ENCODE measurements at places on chromosomes 7 and 10.

GRCh38 chr10:30562787-30563186 lies 66.8 kb downstream of the LYZL2 start:
- peak; percentile 27 for DNase-seq

- peak; percentile 28 for DNase-seq
These were observed 57.2 kb downstream of the MGAM2 start for GRCh38 chr7:142168746-142169145.

- peak; percentile 57 for DNase-seq
These were observed 83.4 kb upstream of the ODAD2 start for GRCh38 chr10:28082316-28082715.

DNA sequence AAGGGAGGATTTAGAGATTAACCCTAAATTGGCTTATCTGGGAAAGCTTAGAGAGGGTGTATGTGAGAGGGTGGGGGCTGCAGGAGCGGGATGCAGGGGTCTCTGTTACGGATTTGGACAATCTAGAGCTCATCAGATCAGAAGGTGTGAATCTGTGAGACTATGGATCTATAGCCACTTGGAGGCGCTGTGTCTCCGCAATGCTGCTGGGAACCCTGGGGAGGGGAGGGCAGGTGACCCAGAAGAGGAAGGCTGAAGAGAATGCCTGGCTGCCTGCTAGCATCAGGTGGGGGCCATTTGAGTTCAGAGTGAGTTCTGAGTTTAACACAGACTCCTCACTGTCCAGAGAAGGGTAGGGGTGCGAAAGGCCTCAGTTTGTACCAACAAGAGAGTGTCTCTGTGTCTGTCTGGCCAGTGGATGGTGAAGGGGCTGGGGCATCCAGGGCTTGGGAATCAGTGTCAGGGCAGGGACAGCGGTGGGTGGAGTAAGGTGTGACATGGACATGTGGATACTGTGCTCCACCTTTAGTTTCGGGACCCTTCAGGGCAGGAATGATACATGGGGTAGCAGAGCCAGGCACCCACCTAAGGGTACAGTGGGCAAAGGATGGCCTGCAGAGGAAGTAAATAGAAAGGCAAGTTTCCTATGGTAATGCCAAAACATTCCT lies 187.3 kb upstream of the PRSS58 start:
- no peak for DNase-seq

DNA sequence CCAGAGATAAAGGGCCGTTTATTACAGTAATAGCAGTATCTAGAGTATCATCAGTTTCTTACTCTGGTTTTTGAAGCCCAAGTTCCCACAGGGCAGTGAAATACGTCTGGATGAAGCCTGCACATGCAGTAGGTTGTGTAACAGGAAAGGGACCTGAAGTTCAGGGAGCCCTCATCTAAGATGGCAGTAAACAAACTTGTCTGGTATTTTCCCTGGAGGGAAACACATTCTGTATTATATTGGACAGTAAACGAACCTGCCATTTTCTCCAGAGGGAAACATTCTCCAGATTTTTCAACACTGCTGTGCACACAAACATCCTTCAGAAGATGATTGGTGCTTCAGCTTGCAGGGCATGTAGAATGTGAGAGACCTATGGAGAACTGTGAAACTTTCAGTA lies 189.9 kb downstream of the TFEC start:
- no peak for DNase-seq

DNA sequence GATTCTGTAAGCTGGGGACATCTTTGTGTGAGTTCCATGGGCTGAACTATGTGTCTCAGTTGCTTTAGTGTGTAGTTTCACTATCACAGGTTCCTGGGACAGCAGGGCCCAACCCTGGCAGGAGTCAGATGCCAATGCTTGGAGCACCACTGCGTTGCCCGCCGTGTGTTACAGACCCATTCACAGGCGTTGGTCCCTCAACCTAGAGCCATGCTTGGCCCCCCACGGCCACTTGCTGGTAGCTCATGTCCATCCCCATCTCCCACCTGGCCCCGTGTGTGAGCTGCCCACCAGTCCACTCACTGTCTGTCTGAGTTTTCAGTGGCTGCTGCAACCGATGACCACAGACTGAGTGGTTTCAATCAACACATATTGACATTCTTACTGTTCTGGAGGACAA lies 546.9 kb downstream of the TCERG1L start:
- DNase-seq: no peak

- no peak for DNase-seq
These were observed 14.8 kb upstream of the ZNF485 start for GRCh38 chr10:43591303-43591904.

DNA sequence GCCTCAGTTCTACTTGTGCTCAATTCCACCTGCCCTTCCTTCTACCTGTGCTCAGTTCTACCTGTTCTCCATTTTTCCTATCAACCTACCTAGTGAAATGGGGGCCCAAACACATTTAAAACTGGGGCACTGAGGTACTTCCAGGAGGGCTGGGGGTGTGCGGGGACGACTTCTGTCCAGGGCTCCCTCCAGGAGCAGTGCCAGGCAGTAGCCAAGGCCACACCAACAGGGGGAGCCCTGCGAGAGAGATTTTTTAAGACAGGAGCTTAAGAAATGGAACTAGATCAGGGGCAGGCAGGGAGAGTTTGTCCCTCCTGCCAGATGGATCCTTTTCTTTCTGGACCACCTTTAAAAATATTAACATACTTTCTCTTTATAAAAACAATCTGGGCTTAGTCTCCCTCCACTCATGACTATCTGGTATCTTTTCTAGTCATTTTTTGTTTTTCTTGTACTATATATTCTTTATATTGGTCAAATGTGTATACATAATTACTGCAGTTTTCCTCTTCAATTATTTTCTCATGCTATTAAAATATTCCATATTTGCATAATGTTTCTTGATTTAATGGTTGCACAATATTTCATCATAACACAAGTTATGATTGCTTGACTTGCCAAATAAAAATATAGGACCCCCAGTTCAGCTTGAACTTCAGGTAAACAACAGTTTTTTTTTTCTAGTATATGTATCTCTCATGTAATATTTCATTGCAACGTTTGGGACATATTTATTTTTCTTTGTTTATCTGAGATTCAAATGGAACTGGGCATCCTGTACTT lies 47.3 kb upstream of the INSYN2A start:
- peak; percentile 22 for DNase-seq

GRCh38 chr10:24762161-24762924 lies 38.7 kb upstream of the ARHGAP21 start:
- DNase-seq: peak; percentile 1

- no peak for DNase-seq
These were observed 3.3 kb downstream of the FRAT2 start for GRCh38 chr10:97331153-97331703.

- DNase-seq: peak; percentile 45
These were observed 450.6 kb upstream of the SORCS1 start for GRCh38 chr10:107614939-107615685.

DNA sequence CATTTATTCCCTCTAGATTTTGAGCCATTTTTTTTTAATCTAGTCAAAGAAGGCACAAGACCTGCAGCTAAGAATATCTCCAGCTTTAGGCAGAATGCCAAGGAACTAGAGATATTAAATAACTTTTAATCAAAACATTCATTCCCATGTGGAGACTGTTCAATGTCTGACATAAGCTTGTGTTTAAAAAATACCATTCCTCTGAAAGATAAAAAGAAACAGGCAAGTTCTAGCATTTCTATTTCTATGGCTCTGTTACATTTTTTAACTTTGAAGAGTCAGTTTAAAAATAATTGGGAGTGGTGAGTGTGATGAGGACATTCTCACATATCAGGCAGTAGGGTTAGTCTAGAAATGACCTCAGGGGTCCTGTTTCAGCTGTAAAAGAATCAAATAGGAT lies 48.0 kb downstream of the RHOBTB1 start:
- DNase-seq: no peak

GRCh38 chr10:93718937-93719725 lies 16.7 kb upstream of the FRA10AC1 start:
- DNase-seq: no peak

- DNase-seq: peak; percentile 72
These were observed at the start of gene PLPP4 for GRCh38 chr10:120456626-120457430. Gene PLPP4 (plus strand): TSS chr10:120457227. CDS start chr10:120457306, 79 bp downstream.

DNA sequence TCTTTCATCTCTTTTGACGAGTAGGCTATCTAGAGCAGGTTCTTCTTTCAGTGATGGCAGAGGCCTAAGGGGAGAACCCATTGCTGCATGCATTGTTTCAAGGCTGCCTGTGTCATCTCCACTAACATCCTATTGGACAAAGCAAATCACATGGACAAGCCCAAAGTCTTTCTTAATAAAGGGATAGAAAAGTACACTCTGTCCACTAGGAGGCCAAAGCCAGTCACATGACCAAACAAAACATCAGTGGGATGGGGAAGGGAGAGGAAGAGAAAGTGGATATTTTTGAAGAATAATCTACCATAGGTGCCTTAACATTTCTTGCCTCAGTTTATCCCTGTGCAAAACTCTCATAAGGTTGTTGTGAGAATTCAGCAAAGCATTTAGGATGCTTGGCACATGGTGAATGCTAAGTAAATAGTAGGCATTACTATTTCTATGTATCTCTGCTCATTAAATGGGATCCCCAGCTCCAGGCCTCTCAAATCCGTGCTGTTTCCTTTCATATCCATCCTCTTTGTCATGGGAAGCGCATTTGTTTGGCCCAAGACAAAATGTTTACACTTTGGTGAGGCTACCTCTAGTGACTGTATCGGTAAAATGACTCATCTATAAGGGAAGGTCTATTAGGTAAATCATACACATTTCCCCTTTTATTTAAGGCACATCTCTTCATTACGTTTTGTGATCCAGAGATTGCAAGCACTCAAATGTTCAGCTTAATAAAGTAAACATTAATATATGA lies 16.7 kb upstream of the CADPS2 start:
- peak; percentile 13 for DNase-seq

GRCh38 chr7:156147104-156147503 lies 334.8 kb upstream of the SHH start:
- no peak for DNase-seq

DNA sequence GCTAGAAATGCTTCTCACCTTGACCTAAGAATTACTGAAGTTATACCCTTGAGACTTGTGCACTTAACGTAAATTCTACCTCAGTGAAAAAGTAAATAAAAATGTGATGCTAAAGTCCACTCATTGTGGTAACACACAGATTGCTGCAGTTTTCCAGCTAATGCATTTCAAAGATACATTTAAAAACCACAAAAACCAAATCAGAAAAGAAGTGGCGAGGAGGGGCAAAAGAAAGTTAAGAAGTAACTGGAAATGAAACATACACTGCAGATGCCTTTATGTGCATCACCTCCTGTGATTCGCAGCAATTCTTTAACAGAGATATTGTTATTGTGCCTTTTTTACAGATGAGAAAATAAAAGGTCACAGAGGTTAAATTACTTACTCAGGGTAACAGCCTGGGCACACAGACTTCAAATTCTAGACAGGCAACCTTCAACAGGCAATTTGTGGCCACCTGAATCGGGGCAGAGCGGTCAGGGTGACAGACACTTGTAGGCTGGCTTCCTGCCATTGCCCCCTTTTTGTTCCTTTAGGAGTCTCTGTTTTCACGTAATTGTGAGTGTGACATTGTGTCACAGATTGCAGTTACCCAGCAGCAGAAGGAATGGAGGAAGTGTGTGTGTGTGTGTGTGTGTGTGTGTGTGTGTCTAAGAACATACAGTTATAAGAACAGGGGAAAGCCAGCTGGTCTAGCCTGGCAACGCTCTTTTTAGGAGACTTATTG lies 1.9 kb downstream of the WIPF3 start:
- no peak for DNase-seq

- peak; percentile 85 for DNase-seq
These were observed 56.8 kb upstream of the SVIL start for GRCh38 chr10:29691564-29692072.

DNA sequence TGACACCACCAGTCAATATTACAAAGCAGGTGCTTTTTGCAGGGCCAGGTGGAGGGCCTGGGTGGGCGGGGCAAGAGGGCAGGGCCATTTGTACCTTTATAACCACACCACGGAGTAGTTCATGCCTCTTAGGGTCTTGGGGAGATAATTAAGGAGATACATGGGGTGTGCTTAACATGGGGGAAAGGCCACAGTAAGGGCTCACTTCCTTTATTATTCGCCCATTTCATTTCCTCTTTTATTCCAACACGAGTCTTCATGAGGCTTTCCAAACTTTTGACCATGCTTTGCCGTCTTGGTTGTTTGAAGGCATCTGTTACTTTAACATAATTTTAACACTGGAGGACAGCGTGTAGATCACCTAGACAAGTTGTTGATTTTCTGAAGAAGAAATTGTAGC lies 33.3 kb upstream of the LYZL2 start:
- no peak for DNase-seq

DNA sequence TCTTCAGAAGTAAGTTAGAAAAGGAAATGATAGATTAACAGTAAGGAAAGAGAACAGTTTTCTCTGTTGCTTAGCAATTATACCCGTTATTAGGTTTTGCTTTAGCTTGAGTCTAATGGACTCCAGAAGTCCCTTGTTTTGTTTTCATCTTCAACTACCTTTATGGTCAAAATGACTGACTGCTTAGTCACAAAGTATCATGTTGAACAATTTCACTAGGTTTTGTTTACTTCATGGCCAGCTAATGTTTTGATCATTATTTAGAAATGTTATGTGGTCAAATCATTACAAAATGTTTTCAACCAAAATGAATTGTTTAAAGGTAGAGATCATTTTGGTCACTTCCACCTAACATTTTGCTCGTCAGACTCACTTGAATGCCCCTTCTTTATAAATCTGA lies 1.9 kb downstream of the UBN2 start:
- DNase-seq: peak; percentile 89

- peak; percentile 24 for DNase-seq
These were observed 107.7 kb downstream of the CACNA2D1 start for GRCh38 chr7:82335927-82336326.

- DNase-seq: no peak
These were observed 120.3 kb downstream of the BMPER start for GRCh38 chr7:34025600-34025999.

- peak; percentile 46 for DNase-seq
These were observed 114.9 kb downstream of the HDAC9 start for GRCh38 chr7:18610331-18610948.

- DNase-seq: peak; percentile 39
These were observed 135.6 kb downstream of the TMEM168 start for GRCh38 chr7:112654322-112655216.

DNA sequence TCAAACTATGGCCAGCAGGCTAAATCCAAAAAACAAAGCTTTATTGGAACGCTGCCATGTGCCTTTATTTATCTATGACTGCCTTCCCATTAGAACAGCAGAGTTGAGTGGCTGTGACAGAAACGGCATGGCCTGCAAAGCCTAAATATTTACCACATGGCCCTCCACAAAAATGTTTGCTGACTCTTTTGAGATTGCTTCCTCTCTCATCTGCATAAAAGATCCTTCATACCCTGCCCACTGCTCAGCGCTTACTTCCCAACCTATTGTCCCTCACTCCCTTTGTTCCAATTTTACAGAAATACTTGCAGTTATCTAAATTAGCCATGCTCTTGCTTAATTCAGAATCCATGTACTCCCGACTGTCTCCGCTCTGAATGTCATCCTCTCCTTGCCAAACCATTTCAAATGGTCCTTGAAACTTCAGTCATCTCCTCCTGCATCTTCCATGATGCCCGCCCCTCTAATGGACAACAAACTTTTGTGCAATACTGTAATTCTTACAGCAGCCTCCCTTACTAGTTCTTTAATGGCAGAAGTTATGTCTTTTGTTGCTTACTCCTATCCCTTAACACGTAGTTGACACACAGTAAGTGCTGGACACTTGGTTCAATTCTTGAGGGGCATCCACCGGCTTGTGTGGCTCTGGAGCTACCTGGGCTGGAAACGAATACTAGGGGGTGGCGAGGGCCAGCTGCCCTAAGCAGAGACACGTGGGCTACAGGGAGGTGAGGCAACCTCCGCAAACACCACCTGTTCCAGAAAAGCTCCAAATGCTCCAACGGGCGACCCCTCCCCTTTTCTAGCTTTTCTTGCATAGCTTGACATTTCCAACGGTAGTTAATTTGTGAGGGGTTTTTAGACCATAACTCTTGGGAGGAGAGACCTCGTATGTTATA lies 832 bp downstream of the XRCC2 start:
- DNase-seq: peak; percentile 32
